ENCODE measurements at places on chromosomes 6 and 20.

GRCh38 chr6:7920425-7920824 is 9.8 kb upstream of the TXNDC5 start:
- DNase-seq: no peak

- DNase-seq: no peak
These were observed 74.1 kb upstream of the HDDC2 start for GRCh38 chr6:125375821-125376220.

DNA sequence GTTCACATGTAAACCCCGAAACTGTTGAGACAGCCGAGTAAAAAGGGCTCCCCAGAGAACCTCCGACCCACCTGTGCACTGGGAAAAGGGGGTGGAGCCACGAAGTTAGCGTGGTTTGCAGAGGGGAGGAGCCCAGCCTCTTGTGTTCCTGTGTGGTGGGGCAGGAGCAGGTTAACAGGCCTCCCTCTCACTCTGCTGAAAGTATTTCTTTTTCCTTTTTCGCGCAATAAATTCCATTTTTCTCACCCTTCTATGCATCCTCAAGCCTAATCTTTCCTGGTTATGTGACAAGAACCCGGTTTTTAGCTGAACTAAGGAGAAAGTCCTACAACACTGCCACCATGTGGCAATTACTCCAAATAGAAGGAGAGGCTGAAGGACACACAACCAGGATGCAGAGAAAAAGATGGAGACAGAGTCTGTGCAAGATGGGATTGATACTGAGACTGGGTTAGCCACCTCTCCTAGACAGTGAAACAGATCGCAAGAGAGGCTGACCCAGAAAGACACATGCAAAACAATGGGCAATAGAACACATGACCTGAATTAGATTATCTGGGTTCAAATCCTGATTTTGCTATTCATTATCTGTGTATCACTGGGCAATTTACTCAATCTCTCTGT is 168.7 kb upstream of the PRSS16 start:
- no peak for DNase-seq

- DNase-seq: no peak
These were observed 6.0 kb downstream of the CCN5 start for GRCh38 chr20:44720997-44721784.

- DNase-seq: no peak
These were observed 22.5 kb upstream of the OPN5 start for GRCh38 chr6:47759364-47759763.

GRCh38 chr6:64411226-64411625 is 775.6 kb downstream of the PHF3 start:
- DNase-seq: no peak
